ENCODE measurements at places on chromosomes 16 and 17. TPM values are rescaled to one million over a fixed set of nuclear protein-coding genes. Genes with fewer than 3 reads are reported as not detected.

DNA sequence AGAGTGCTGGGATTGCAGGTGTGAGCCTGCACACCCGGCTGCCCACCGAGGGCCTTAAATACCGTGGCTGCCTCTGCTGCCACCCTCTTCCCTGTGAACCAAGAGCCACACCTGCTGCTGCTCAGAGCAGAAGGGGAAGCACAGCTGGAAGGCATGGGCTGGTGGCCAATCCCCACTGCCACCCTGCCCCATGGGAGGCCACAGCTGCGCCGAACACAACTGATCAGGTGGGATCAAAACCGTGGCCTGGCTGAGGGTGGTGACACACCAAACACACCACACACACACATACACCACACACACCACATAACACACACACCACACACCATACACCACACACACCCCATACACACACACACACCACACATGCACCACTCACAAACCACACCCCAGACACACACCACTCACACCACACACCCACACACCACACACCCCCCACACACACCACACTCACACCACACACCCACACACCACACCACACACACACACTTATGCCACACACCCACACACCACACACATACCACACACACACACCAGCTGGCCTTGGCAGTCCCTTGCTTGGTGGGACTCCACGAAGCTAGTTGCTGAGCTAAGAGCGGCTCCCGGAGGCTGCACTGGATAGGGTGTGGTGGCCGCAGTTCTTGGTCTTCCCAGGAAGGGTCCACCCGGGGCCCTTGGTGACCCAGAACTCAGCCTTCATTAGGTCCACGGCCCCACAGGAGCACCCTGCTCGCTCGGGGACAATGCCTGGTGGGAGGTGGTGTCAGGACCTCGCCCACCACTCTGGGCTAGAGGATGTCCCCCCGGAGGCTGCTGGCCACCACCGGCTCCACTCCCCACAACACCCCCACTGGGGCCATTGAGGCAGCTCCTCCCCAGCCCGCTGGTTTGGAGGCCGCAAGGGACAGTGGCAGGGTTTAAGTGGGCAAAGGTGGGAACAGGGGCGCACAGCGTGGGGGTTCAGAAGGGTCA, 14.9 kb downstream of the CEP131 start:
- DNase-seq: no peak

DNA sequence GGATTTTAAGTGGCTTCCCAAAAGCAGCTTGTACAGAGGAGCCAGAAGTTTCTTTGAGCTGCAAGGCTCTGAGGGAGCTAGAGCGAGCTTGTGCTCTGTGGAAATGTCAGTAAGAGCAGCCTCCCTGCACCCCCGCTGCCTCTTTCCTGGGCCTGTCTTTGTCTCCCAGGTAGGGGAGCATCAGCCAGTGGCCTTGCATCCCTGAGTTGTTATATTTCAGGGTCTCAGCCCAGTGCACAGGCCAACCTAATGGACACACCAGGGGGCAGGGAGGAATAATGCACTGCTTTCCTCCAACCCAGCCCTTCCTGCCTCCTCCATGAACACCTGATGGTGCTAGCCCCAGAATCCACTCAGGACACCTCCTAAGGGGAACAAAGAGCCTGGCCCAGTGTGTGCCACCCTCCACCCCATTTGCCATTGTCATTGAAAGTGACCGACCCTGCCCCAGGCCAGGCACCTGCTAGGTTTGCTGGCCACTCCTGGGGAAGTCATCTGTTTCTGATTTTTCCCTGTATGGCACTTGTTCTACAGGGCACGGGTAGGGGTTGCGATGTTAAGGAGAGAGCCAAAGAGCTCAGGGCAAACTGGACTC, 6.3 kb downstream of the TPPP3 start:
- DNase-seq: no peak

TEX14 gene
- 0.38 TPM for polyA plus RNA-seq

DNA sequence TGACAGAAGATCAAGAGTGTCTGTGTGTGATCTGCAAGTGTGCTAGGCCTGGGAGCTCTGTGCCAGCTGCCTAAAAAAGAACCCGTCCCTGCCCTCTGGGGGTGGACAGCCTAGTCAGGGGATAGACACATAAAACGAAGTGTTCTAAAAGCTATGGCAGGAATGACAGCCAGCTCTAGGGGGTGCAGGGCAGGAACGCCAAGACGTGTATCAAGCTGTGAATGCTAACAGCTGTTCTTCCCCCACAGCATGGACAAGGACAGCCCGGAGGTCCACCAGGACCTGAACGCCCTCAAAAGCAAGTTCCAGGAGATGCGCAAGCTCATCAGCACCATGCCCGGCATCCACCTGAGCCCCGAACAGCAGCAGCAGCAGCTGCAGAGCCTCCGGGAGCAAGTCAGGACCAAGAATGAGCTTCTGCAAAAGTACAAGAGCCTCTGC, 5.1 kb downstream of the RASD1 start:
- no peak for DNase-seq

GRCh38 chr16:969508-970385, 1.0 kb downstream of the LMF1 start:
- DNase-seq: no peak

DNA sequence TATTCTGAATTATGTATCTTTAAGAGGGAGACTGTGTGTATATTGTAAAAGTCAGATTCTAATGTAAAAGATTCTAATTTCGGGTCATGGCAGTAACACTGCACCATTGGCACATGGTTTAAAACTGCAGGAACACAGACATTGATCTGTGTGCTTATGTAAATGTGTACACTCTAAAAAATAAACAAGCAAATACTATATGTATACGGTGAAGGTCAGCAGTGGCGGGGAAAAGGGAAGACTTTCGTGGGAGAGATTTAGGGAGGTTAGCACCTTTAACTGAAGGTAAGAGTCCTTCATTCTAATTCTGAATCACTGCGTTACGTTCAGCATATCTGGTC, 157.8 kb upstream of the FAM20A start:
- DNase-seq: no peak

HOXB13 gene
- not detected for polyA plus RNA-seq

TEKT1 gene
- polyA plus RNA-seq: 1.2 TPM
